Stimulated activated CD8-positive, alpha-beta memory T cell treated with anti-CD3 and anti-CD28 coated beads, Interleukin-2, amount 100 ng/mL, for 1 hour (primary cell): ENCODE measurements at places on chromosomes 6 and 20.

DNA sequence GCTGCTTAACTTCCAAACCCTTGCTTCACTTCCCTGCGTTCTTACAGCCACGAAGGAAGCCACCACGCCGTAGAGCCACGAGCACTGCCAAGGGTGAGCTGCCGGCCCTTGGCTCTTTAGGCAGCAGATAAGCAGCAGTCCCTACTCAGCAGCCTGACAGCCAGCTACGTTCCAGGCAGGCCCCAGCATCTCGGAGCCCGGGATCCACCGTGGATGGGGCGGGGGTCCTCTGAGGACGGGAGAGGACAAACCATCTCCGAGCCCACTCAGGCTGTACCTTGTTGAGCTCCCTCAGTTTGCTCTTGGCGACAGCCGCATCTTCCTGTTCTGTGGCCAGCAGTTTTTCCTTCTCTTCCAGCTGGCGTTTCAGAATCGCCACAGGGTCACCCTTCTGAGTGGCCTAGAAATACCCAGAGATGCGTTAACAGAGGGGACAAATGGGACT, 40.5 kb downstream of the RRBP1 start:
- no peak for DNase-seq

DNA sequence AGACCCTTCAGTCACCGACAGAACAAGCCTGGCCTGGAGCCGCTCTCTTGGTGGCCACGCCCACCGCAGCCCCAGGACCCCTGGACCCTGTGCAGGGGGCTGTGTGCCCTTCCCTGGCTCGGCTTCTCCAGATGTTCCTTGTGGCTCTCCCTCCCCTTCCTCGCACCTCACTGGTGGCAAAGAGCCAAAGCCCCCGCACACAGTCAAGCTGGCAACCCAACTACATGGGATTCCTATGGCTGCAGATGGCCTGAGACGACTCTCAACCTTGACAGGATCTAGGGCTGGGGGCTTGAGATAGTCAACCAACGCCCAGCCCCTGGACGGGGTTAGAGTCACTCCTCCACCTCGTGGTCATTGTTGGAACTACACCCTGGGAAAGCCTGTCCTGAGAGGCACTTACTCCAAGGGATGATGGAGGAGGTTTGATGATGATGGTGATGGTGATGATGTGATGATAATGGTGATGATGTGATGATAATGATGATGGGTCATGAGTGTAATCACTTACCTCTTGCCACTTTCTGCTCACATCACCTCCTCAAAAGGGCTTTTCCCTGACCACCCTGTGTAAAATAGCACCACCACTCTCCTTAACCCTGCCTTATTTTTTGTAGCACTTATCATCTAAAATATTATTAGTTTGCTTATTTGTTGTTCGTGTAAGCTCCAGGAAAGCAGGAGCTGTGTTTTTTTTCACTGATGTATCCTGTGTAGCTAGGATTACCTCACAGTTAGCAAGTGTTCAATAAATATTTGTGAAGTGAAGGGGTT, 278.4 kb downstream of the LRFN2 start:
- DNase-seq = no peak

- no peak for DNase-seq
Measured at GRCh38 chr20:53180928-53181362, 208.8 kb downstream of the TSHZ2 start.

DNA sequence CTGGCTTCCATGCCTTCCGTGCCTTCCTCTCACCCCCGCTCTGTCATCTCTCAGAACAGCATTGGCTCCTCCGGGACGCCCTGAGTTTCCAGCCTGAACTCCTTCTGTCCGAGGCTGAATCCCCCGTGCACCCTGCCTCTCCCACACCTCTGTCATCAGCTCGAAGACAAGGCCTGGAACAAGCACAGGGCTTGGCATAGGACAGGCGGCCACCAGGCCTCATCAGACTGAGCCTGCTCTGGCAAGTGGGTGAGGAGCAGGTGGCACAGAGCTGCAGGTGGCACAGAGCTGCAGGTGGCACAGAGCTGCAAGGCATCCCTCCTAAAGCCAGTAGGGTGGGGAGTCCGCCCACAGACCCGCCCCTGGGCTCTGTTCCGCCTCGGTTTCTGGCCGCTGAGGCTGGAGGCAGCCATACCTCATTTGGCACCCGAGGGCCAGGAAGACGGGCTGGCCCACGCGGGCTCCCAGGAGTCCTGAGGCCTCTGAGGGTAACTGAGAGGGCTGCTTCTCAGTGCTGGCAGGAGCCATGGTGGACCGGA, 60.2 kb downstream of the EZR start:
- DNase-seq = no peak

GRCh38 chr6:53282741-53283140, 66.0 kb downstream of the ELOVL5 start:
- no peak for DNase-seq

GRCh38 chr6:106572875-106573585, 56.3 kb downstream of the RTN4IP1 start:
- DNase-seq = no peak

- DNase-seq = no peak
Measured at GRCh38 chr6:115838216-115838615, 222.5 kb downstream of the FRK start.

DNA sequence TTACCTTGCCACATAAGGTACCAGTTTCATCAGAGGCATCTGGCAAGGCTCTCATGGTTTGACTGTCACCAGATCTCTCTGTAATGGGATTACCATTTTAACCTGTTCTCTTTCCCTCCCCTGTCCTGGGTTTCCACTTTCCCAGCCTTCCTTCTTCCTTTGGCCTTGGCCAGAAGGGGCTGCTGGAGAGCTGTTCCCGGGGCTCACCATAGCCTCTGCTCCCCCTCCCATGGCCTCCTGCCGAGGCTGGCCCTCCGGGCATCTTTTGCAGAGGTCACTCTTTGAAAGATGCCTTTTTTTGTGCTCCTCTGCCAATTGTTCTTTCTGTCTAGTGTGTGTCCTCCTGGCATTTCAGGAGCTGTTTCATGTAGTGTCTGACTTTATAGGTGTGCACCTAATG, 100.7 kb upstream of the SCP2D1 start:
- no peak for DNase-seq

DNA sequence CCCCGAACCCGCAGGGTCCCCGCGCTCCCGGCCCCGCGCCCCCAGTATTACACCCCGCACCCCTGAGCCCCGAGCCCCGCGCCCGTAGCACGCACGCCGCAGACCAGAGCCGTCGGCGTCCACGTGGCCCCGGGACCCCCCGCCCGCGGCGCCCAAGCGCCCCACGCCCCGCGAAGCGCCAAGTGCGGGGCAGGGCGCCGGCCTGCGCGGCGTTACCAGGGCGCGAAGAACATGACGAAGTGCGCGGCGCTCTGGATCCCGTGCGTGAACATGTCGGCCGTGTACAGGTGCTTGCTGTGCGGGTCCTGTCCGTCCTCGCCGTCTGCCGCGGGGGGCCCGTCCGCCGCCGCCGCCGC, 312 bp downstream of the TXNDC5 start:
- DNase-seq = no peak

DNA sequence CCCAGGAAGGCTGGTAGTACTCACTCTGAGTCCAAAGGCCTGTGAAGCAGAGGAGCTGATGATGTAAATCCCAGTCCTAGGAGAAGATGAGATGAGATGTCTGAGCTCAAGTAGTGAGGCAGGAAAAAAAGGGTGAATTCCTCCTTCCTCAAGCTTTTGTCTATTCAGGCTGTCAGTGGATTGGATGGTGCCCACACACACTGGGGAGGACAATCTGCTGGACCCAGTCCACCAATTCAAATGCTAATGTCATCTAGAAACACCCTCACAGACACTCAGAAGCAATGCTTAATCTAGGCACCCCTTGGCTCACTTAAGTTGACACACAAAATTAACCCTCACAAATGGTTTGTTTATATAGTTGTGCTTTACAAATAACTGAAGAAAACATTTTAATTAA, 94.6 kb downstream of the CD109 start:
- no peak for DNase-seq
